ENCODE measurements at places on chromosomes 12 and 14. TPM values are rescaled to one million over a fixed set of nuclear protein-coding genes. Genes with fewer than 3 reads are reported as not detected.

TSPAN8 gene
- total RNA-seq, result not detected

IAPP gene
- not detected for total RNA-seq

NOS1 gene
- not detected for total RNA-seq

CRACR2A gene
- 23.9 TPM for total RNA-seq

MGP gene
- 96.6 TPM for total RNA-seq

C12orf42 gene
- 12.3 TPM for total RNA-seq

HOXC4 gene
- total RNA-seq, result 1.4 TPM

CCDC175 gene
- not detected for total RNA-seq

TMEM30B gene
- total RNA-seq, result 0.79 TPM

DNA sequence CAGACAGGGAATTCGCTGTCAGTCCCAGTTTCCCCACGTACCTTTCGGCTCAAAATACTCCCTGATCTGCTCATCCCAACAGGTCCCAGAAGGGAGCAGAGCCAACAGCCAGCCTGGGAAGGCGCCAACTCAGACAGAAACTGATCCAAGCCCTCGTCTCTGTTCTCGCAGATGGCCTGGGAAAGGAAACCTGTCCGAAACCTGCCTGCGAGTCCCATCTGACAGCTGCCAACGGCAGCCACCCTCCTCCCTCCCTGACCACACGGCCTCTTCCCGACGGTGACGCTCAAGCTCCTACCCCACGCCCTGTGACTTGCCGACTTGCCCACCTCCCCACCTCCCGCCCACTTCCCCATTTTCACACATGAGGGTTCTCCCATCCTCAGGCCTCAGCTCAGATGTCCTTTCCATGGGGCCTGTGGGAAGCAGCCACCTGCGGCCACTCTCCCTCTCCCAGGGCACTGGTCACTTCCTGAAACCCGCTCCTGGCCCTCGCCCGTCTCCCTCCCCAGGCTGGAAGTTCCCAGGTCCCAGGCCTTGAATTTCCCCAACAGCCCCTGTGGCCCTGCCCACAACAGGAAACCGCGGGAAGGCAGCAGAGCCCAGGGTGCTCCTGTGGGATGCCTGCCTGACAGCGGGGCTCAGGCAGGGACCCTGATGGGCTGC, 60.9 kb upstream of the FBRSL1 start:
- DNase-seq, result no peak

GRCh38 chr12:27385766-27386564, 53.3 kb downstream of the BMAL2 start:
- no peak for DNase-seq

DNA sequence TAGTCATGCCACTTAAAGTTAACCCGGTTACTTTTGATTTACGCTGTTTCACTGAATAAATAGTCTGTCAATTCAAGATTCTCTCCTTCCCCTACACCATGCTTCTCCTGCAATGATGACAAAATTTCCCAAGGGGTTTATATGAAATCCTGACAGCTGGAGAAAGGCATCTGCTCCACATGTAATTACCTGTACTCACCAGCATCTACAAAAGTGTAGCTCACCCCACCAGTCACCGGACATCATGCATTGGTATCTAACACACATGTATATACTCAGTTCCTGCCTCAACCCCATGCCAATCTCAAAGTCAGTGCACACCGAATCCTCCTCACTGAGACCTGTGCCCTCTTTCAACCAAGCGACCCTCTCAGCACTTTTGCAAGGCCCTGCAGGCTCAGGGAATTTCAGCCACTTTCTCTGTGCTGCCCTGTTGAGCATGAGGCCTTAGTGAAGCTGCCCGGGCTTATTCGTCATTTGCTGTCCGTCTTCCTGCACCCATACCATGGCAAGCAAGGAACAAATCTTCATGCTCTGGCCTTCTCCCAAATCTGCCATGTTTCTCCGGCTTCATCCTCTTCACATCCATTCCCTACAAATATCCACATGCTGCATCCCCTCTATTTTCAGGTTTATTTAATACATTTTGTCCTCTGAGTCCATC, 131.6 kb downstream of the SEC23A start:
- DNase-seq, result no peak

DNA sequence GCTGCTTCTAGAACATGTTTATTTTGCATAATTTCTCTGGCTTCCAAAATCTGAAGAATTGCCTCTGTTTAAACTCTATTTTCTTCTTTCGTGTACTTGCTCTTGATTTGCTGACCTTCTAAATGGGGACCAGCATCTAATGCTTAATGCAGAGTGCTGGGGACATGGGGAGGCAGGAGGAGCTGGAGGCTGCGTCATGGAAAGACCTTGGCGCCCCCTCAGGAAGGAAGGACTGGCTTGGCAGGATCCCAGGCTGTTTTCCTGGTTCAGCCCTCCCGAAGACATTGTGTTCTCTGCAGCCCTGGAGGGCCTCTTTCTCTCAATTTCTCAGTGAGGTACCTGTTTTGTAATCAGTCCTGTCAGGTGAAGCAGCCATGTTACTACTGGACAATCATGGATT, 5.5 kb downstream of the PRKCH start:
- peak; percentile 82 for DNase-seq

DNA sequence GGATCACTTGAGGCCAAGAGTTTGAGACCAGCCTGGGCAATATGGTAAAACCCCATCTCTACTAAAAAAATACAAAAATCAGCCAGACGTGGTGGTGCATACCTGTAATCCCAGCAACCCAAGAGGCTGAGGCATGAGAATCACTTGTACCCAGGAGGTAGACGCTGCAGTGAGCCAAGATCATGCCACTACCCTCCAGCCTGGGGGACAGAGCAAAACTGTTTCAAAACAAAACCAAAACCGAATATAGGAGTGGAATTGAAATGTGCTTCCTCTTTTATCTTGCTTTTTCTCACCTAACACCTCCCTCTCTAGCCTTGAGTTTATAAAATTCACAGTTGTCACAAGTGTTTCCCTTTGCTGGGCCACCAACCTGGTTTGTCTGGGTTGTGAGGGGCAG, 181.9 kb downstream of the PAH start:
- no peak for DNase-seq

GRCh38 chr14:88323523-88324199, 592 bp upstream of the KCNK10 start:
- DNase-seq, result peak; percentile 84

DNA sequence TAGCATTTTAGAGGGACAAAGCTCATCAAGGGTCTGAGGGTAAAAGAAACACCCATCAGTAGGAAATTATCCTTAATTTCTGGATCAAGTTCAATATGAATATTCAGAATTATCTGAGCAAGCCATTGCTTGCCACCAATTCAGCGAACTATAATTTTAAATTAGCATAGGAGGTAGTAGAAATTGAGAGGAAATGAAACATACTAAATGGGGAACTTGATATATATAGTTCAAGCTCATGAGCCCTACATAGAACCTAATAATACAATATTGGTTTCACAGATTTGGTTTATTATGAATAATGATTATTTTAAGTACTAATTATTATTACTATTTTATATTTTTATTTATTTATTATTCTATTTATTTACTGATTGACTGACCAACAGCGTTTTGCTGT, 42.1 kb upstream of the GXYLT1 start:
- DNase-seq, result no peak

GRCh38 chr12:64813723-64814122, 10.7 kb upstream of the TBC1D30 start:
- no peak for DNase-seq

- DNase-seq, result peak; percentile 93
Observed at GRCh38 chr14:52553002-52553670, 500 bp downstream of the GPR137C start.

- peak; percentile 59 for DNase-seq
Observed at GRCh38 chr12:118126119-118126757, 9.7 kb upstream of the PEBP1 start.

GRCh38 chr12:92331383-92331782, 185.7 kb upstream of the BTG1 start:
- no peak for DNase-seq

DNA sequence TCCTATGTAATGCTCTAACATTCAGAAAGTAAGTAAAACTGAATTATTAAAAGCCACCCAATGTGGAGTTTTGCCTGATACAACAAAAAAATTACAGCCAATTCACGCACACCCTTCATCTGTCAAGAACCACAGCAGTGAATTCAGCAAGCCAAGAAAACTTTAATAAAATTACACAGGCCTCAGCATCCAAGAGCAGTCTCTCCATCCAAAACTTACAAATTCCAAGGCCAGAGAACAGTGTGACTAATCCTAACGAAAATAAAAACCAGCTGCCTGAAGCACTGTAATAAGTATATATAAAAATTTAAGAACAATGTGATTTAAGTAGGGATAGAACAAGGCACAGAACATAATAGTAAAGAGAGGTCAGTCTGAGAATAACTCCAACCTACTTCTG, 54.2 kb downstream of the SIX6 start:
- no peak for DNase-seq

DNA sequence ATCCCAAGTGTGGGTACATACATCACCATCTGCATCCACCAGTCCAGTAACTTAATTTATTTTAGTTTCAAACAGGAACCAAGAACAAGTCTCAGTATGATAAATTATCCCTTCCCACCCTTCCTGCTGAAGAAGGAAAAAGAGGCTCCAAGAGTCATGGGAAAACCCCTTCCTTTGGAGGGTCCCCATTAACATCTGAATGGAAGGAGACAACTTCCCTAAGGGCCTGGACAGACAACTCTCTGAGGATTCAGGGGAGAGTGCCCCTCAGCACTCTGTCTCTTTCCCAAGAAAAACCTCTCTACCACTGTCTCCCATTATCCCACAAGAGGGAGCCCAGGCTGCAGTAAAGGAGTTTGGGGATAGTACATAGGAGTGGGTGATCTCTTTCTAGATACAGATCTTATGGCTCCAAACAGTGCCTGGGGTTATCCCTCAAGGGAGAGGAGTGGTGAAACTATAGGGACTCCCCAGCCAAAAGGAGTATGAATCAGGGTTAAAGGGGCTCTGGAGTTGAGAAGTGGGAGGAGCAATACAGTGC, 6.2 kb downstream of the WNT10B start:
- no peak for DNase-seq

GRCh38 chr12:123148223-123148622, 2.7 kb downstream of the PITPNM2 start:
- no peak for DNase-seq

DNA sequence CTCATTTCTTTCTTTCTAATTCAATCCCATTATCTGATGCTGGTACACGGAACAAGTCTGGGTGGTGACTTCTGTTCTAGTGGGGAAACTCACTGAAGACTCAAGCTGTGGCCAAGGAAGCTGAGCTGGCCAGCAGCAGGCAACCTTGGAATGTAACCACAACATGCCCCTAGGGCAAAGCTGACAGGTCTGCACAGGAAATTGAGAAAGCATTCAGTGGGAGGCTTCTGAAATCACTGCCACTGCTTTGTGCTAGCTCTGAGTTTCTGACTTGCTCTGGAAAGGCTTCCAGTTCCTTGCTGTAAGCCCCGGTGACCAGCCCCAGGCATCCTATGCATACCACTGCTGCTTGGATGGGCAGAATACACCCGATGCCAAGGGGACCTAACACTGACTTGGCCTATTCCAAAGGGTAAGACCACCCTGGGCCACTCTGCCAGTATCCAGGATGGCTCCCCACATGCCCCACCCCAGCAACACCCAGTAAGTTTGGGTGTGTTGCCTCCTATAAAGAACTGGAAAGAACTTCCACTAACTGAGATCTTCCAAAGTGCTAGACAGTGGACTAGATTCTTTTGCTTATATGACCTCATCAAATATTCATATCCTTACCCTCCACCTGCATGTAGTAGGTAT, 84.5 kb upstream of the CDKN3 start:
- no peak for DNase-seq

- no peak for DNase-seq
Observed at GRCh38 chr14:52885230-52885629, 65.6 kb downstream of the FERMT2 start.

DNA sequence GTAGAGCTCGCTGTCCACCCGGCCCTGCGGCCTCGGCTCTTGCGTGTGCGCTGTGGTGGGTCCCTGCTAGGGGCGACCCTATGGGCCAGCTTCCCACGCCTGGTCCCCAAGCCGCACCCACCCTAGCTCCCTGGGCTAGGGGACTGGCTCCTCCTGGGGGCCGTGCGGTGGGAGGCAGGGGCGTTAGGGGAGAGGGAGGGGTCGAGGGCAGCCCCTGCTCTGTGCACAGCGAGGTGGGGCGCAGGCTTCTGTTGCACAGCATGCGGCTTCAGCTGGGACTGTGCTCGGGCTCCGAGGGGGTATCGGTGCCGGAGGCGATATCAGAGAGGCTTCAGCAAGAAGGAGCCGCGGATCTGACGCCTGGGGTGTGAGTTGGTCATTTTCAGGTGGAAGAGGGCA, 86.1 kb downstream of the ALG10 start:
- DNase-seq, result no peak

DNA sequence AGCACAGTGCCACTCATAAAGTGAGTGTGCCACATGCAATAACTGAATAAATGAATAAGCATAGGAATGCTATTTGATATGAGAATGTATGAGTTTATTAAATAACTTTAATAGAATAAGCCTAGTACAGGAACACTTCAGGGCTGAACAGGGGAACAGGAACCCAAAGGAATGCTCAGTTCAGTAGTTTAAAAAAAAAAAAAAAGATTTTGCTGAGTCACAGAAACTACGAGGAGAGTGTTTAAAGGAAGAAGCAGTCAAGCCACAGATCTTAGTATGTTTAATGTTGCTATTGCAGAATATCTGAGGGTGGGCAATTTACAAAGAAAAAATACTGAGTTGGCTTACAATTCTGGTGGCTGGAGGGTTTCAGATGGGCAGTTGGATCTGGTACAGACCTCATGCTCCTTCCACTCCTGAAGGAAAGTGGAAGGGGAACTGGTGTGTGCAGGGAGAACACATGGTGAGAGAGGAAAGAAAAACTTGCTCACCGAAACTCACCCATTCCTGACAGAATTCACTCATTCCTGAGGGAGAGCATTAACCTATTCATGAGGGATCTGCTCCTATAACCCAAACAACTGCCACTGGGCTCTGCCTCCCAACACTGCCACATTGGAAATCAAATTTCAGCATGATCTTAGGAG, 880.3 kb upstream of the MGAT4C start:
- no peak for DNase-seq

DNA sequence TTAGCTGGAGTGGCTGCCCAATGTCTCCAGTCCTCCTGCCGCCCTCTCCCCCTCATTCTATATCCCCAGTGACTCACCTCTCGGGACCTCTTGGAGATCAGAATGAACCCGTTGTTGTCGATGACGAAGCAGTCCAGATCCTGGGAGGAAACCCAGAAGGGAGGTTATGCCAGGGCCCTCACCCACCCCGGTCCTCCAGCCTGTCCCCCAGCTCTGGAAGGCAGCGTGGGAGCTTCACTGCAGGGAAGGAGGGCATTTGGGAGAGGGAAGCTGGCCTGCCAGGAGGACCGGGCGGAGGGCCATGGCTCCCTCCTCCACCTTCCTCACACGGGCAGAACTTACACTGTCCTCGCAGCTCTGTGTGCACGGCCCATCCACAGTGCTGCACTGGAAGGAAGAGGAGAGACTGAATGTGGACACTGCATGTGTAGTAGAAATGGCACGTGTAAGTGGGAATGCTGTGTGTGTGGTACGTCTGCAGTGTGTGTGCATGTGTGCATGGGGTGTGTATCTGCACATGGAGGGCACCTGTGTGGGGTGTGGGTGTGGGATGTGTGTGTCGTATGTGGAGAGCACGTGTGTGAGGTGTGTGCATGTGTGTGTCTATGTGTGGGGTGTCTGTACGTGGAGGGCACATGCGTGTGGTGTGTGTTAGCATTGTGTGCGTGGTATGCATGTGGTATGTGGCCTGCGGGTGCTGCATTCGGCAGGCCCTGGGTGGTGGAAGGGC, 10.0 kb upstream of the LRTM2 start:
- peak; percentile 72 for DNase-seq

GRCh38 chr14:84806622-84807021, 723.3 kb upstream of the FLRT2 start:
- no peak for DNase-seq

GRCh38 chr12:49917788-49918173, 14.1 kb upstream of the FAIM2 start:
- DNase-seq, result peak; percentile 34

Data from spleen (tissue), 13 donors.